ENCODE measurements at places on chromosomes 12 and 14.
A peak's percentile ranks its signal among the peaks of the same experiment; 100 is the strongest.

DNA sequence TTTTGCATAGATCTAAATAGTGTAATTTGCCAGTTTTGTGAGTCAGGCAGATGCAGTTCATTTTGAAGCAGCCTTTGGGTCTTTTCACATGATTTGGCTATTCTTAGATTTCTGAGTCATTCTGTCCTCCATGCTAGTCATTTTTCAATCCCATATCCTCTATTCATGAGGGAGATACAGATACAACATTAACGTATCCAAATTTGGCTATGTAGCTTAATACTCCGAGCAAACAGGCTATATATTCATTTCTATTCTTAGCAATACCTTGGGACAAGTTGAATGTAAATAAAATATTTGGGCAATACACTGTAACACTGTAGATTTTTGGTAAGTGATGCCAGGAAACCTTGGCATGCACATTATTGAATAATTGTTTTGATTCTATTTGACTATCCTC is 270.7 kb upstream of the PDE3A start:
- DNase-seq = no peak

DNA sequence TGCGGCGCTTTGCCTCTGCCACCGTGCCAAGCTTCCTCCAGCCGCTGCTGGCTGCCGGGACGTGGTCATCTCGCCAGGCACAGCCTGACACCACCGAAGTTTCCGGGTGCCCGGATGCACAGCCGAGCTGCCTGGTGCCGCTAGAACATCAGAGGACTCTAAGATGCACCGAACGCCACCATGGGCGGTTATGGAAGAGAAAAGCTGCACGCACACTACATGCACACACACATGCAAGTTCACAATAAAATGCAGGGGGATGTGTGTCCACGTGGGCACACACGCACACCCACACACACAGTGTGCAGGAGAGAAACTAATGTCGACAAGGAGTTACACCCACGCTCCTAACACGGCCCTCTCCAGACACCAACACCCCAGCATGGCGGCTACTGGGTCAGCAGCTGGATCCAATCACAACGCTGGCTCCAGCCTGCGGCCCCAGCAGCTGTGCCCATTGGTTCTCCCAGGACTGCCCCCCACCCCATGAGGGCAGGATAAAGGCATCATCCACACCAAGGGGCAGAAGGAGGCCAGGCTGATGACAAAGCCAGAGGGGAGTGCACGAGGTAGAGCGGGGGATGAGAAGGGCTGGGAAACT is 82.7 kb downstream of the BCL11B start:
- no peak for DNase-seq

GRCh38 chr12:127903146-127903545 is 363.8 kb upstream of the TMEM132C start:
- no peak for DNase-seq

DNA sequence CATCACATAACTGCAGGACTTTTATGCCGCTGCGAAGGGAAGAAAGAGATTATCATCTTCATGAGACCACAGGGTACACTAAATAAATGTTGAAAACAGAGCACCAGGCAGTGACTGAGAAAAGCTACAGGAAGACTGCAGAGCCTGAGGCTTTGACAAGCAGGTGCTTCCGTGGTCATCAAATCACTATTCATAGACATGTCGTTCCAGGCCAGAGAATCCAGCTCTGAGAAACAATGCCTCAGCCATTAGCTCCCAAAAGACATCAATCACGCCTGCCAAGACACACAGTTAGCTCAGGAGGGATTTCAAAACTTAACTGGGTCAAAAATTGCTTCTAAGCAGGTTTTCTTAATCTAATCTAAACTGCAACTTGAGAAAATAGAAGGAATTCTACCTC is 47.2 kb upstream of the GARIN6 start:
- peak; percentile 21 for DNase-seq

GRCh38 chr12:93441081-93441616 is 598 bp downstream of the UBE2N start:
- DNase-seq = no peak

GRCh38 chr14:94936401-94936892 is 166.5 kb upstream of the GSC start:
- no peak for DNase-seq

DNA sequence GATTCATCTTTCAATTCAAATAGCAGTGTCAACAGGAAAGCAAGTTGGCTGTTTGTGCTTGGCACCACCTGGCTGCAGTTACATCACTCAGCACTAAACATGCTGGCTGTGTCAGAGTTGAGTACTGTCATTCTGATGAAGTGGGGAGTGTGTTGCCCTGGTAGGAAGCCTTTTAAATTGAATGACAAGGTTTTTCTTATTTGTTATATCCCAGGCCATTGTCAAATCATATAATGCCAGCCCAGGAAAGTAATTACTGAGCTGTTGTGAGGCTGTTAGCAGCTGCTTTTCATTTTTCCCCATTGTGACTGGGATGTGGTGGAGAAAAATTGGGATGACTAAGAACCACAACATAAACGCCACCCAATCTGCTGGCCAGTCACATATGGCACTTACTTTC is 106.5 kb upstream of the PRKD1 start:
- no peak for DNase-seq

Data from kidney epithelial cell (primary cell).